ENCODE measurements at places on chromosomes 13 and 19.

- peak; percentile 23 for DNase-seq
These were observed 26.5 kb upstream of the LSM14A start for GRCh38 chr19:34145741-34146202.

DNA sequence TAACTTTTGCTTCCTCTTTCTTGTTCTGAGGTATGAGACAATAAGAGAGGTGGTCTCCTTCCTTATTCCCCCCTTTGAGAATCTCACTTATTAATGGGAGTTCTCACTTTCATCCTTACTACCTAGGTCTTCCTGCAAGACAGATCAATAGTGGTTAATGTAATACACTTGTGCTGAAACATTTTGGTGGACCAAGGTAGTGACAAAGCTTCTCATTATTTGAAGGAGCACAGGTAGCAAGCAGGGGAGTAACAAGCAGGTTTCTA lies 17.9 kb downstream of the ZNF700 start:
- DNase-seq = no peak

GRCh38 chr13:51539887-51540286 lies 44.4 kb upstream of the WDFY2 start:
- DNase-seq = no peak

DNA sequence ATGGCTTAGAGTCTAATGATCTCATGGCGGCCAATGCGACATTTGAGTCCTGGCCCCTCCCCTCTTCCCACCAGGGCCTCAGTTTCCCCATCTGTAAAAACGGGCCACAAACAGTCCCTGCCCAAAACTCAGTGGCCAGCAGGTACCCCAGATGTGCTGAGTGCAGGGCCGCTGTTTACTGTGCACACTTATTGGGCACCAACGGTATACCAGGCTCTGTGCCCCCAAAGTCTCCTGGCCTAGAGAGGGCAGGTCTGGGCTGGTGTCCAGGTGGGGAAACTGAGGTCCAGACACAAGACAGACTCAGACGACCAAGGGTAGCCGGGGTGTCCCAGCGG lies 23.6 kb upstream of the WDR18 start:
- no peak for DNase-seq

DNA sequence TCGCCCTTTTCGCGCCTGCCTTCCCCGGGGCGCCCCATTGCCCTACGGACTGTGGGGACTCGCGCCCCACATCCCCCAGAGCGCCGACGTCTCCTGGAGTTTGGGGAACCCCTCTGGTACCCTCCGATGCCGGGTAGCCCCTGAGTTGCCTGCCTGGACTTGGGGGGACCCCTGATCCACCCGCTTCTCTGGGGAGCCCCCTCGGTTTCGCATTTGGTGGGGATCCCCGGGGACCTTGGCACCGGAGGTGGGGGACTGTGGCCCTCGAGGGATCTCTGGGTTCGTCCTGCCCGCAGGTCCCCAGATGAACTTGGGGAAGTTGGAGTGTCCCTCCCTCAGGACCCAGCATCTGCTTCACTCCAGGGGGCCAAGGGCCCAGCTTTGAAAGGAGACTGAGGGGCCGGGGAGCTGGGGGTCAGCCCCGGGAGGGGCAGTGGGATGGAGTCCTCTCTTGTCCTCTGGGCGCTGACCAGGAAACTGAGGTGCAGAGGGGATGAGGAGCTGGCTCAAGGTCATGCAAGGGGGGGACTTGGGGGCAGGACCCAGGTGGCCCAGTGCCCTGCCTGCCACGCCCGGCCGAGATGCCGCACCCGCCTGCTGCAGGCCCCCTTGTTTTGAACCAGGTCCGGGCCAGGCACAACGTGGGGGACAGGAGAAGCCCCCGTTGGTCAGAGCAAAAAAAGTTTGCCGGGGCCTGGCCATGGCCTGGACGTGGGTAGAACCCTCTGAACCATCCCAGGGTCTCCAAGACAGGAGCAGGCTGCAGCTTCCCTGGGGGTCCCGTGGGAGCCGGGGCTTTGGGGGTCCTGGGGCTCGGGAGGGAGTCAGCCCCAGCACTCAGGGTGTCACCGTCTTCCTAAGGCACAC lies 1.0 kb downstream of the EFNA2 start:
- no peak for DNase-seq

All from uterus (tissue), 4 donors.